ENCODE measurements at places on chromosomes 5 and 9.

GRCh38 chr5:45110399-45110798 lies 301.7 kb downstream of the MRPS30 start:
- DNase-seq: no peak

GRCh38 chr5:17174965-17175364 lies 42.5 kb upstream of the BASP1 start:
- DNase-seq: no peak

- DNase-seq: no peak
Observed at GRCh38 chr5:10333154-10334006, 20.1 kb upstream of the MARCHF6 start.

- DNase-seq: no peak
Observed at GRCh38 chr5:132962429-132963021, 909 bp downstream of the AFF4 start.

DNA sequence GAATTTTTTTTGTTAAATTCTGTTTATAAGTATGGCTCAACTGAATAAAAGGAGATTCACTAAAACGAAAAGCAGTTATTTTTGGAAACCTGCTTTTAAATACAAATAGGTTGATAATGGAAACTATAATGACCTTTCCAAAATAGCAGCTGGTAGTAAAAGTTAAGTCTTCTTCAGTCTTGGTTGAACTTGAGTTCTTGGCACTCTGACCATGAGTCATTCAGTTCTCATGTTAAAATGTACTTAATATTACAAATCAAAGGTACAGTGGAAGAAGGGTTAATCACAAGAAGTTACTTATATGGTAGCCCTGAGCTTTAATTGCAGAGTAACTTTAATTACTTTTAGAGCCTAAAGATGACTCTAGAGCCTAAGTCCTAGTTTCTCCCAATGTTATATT lies 62.1 kb downstream of the KLF9 start:
- no peak for DNase-seq

- DNase-seq: no peak
Observed at GRCh38 chr5:31066655-31067328, 126.7 kb upstream of the CDH6 start.

GRCh38 chr5:124054564-124054963 lies 542.6 kb downstream of the CSNK1G3 start:
- DNase-seq: no peak

- no peak for DNase-seq
Observed at GRCh38 chr5:664994-665360, 28.2 kb downstream of the TPPP start.

DNA sequence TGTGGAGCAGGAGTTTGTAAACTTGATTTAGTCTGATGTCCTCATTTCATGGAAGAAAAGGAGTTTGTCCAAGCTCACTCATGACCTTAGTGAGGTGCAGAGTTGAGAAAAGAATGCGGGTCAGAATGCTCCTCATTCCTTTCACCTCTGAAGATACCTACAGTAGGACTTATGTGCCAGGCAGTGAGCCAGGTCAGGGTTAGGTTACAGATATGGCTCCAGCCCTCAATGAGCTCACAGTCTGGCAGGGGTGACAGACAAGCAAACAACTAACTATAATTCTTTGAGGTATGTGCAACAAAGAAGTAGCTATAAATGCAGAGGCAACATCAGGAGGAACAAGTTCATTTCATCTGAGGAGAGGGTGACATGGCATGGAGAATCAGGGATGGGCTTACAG lies 102.5 kb downstream of the SPATA31D1 start:
- DNase-seq: no peak

DNA sequence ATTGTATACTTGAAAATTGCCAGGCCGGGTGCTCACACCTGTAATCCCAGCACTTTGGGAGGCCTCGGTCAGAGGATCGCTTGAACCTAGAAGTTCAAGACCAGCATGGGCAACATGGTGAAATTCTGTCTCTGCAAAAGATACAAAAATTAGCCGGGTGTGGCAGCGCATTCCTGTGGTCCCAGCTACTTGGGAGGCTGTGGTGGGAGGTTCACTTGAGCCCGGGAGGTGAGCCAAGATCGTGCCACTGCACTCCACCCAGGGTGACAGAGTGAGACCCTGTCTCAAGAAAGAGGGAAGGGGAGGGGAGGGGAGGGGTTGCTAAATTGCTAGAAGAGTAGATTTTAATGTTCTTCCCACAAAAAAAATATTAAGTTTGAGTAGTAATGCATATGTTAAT lies 53.2 kb downstream of the FNBP1 start:
- no peak for DNase-seq

GRCh38 chr9:83583151-83584014 lies 39.6 kb upstream of the IDNK start:
- peak; percentile 28 for DNase-seq

DNA sequence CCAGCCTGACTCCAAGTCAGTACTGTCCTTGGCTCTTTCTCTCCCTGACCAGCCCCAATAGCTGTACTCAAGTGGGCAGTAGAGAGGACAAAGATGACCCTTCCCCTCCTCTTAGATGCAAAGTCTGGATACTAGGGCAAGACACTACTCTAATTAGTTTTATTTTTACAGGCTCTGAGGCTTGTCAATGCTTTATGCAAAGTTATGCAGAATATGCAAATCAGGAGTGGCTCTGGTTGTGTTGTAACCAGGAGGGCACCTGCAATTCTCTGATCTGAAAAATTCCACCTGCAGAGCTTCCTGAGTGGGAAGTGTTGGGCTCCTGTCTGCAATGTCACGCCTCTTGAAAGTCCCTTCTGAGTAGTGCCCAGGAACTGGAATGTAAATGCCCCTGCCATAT lies 201.5 kb downstream of the RGS3 start:
- no peak for DNase-seq

DNA sequence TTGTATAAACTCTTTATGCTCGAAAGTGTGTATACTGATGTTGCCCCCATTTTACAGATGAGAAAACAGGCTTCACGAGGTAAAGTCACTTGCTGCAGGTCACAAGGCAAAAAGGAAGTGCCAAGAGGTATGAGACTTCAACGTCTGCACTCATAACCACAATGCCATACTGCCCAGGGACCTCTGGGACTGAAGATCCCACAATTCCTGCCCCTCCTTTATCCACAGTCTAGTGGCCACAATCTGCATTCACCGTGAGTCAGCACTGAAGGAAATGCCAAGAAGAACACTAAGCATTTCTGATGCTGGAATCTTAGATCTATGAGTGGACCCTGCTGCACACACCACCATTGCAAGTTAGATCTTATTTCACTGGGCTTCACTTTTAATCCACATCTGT lies 37.3 kb downstream of the MED27 start:
- DNase-seq: no peak

GRCh38 chr5:122384739-122385235 lies 72.8 kb downstream of the SNCAIP start:
- DNase-seq: no peak

DNA sequence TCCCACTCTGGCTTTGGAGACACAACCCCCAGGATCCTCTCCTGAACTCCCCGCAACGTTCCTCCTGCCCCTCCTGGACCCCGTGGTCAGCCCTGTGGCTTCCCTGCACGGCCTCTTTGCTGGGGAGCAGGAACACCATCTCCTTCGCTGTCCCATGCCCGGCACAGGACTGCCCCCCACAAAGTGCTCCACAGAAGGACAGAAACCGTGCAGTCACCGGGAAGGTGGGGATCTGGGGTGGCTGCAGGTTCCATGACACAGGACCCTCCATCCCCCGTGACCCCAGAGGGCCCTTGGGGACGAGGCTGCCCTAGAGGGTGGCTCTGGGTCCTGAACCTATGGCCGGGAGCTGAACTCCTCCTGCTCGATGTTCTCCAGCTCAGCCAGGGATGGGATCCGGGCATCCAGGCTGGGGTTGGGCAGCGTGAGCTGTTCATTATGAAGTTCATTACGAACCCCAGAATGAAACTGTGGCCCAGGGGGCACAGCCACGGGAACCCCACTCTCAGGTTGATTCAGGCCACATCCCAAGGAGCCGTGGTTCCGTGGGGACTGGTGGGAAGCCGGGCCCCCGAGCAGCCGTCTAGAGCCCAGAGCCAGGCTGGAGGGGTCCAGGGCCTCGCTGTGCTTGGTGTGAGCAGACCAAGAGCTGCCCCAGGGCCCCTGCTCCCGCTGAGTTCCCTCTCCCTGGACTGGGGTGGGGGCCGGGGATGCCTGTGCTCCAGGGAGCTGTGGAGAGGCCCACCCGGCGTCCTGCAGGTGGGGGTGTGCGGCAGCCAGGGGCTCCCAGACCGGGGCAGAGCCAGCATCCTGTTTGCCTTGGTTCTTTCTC lies 684 bp upstream of the SLC6A19 start:
- no peak for DNase-seq

DNA sequence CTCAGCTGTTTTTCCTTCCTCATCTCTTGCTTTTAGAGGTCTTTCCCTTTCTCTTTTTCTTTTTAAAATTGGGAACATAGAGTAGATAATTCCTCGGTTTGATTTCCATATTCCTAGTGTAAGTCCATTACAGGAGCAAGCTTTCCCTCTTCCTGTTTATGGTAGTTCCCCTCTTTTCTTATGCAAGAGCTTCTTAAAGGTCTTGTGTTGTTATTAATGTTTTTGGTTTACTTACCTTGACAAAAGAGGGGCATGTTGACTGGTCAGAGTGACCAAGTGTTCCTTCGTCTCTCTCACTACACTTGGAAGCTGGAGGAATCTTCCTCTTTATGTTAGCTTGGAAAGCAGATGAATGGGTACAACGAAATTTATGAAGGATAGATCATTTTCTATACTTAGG lies 8.3 kb downstream of the ATG10 start:
- no peak for DNase-seq

- no peak for DNase-seq
Observed at GRCh38 chr5:139849942-139850341, 54.3 kb downstream of the PSD2 start.

DNA sequence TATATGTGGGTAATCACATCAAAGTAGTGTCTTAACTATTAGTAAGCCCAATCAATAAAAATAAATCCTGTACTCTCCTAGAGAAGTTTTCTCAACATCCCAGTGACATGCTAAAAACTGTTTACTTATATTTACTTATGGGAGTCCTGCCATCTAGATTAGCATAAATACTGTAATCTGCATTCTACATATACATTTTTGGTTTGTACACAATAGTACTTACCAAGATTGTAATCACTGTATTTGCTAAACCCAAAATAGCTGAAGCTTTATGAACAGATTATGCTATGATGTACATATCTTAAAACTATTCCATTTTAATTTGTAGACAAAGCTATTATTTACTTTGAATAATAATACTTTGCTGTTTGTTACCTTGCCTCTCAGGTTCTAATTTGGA lies 105.4 kb downstream of the EDIL3 start:
- no peak for DNase-seq

DNA sequence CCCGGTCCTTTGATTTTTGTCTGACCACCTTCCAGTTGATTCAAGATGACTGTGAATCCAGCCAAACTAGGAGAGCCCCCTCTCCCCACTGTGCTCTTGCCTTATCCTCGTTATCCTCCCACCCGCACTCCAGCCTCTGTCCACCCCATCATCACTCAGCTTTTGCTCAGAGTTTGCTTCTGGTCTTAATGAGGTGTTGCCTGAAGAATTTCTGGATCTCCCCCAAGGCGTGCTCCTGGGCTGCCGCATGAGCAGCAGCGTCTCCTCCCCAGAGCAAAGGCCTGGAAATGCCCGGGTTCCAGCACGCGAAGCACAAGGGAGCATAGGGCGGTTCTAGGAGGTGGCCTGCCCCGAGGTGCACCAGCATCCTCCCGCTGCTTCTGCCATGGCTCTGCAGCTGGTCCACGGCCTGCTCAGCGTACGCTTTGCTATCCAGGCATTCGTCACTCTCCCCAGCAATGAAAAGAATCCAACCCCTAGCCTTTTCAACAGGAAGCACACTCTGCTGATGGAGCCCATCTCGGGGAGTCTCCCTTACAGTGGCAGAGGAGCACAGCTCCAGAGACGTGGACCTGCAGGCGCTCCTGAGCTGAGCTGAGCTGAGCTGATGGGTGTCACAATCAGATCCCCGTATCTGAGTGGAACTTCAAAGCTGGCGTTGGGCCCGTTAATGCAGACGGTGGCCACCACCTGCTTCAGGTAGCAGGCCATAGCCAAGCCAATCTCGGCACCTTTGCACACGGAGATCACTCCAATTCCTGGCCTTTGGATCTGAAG lies 50.7 kb downstream of the BAAT start:
- DNase-seq: no peak

- DNase-seq: no peak
Observed at GRCh38 chr5:36414869-36415282, 113.2 kb upstream of the RANBP3L start.
